K562 (cell line): ENCODE measurements at places on chromosomes 2 and 18.
A peak's percentile ranks its signal among the peaks of the same experiment; 100 is the strongest.

DNA sequence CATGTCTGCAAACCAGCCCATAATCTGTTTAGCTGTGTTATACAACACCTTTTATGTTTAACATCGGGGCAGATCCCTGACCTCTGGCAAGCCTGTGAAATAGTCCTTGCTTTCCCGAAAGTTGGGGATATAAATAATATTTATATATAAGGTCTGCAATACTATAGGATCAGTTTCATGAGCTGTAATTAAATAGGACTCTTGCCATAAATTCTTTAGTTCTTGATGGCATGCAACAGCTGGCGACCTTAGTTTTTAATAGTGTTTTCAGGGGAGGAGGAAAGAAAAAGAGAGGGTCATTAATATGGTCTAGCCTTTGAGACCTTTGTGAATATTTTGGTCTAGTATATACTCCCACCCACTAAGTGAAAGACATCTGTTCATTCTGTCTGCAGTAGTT lies 166.5 kb downstream of the MTX2 start:
- no peak for DNase-seq

GRCh38 chr2:237693291-237693994 lies 66.1 kb downstream of the LRRFIP1 start:
- no peak for DNase-seq

- DNase-seq: no peak
Observed at GRCh38 chr18:67672155-67672554, 155.6 kb upstream of the DSEL start.

DNA sequence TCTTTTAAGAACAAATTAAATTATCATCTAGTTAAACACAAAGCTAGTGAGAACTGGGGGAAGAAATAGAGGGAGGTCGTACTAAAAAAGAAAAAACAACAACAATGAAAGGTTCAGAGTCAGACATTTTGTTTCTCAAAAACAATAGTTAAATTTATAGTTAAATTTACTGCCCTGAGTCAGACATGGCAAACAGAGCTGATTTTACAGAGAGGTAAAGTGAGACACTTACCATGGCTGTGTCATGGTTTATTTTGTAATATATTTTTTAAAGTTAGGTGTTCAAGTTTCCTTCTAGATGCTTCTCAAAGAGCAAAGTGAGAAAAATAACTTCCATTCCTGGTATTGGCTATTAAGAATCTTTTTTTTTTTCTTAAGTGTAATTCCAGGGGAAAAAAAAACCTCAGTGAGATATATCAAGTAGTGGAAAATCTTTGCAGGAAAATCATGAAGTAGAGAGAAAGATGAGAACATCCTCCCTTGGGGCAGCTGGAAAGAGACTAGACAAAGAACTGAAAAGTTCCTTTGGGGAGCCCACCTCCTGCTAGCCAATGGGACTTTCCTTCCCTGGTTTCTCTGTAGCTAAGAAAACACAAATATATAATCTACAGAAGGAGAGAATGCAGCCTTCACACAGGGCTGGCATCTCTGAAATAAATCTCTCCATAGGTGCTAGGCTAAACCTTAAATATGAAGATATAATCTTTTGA lies 12.3 kb downstream of the KLF7 start:
- DNase-seq: no peak

GRCh38 chr2:104944495-104944894 lies 90.6 kb downstream of the POU3F3 start:
- peak; percentile 20 for DNase-seq

- no peak for DNase-seq
Observed at GRCh38 chr2:172953970-172954852, 121.4 kb upstream of the MAP3K20 start.

- no peak for DNase-seq
Observed at GRCh38 chr18:74191577-74191976, 43.3 kb downstream of the TIMM21 start.

DNA sequence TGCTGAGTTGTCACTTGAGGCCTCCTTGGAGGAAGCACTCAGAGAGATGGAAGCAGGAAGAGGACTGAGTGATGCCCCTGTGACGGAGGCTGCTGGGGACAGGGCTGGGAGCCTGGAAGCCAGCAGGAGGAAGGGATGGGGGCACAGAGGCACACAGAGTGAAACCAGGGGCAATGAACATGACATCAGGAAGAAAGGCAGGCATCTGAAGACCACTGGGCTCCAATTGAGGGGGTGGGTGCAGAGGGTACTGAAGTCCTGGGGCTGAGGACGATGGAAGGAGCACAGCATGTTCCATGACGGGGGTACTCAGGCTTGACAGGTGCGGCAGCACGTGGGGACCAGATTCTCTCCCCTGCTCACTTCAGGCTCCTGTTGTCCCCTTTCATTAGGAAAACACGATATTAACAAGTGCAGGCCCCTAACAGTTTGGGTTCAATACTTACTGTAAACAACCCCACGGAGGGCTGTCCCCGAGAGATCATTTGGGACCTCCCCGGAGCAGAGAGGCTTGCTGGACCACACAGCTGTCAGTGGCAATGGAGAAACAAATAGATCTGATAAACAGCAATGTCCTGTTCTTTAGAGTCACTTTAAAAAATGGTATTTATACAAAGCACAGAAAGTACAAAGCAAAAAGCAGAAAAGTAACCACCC lies 8.7 kb downstream of the INPP5D start:
- no peak for DNase-seq

GRCh38 chr18:61459896-61460648 lies 126.8 kb downstream of the CDH20 start:
- DNase-seq: no peak

DNA sequence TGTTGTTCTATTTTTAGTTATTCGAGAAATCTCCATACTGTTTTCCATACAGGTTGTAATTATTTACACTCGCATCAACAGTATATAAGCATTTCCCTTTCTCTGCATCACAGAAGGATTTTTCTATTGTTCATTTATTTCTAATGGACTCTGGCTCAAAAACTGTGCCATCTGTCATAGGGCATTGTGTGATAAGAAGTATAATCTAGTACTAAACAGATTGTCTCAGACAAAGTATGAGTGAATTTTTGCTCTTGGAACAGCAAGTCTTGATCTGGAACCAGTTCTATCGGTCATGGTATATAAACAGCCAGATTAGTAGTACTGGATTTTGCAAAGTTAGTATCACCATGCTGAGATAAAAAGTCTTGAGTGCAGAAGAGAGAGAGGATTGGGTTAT lies 145.8 kb downstream of the KIAA1328 start:
- no peak for DNase-seq

- no peak for DNase-seq
Observed at GRCh38 chr2:181348107-181348837, 108.9 kb upstream of the ITGA4 start.

DNA sequence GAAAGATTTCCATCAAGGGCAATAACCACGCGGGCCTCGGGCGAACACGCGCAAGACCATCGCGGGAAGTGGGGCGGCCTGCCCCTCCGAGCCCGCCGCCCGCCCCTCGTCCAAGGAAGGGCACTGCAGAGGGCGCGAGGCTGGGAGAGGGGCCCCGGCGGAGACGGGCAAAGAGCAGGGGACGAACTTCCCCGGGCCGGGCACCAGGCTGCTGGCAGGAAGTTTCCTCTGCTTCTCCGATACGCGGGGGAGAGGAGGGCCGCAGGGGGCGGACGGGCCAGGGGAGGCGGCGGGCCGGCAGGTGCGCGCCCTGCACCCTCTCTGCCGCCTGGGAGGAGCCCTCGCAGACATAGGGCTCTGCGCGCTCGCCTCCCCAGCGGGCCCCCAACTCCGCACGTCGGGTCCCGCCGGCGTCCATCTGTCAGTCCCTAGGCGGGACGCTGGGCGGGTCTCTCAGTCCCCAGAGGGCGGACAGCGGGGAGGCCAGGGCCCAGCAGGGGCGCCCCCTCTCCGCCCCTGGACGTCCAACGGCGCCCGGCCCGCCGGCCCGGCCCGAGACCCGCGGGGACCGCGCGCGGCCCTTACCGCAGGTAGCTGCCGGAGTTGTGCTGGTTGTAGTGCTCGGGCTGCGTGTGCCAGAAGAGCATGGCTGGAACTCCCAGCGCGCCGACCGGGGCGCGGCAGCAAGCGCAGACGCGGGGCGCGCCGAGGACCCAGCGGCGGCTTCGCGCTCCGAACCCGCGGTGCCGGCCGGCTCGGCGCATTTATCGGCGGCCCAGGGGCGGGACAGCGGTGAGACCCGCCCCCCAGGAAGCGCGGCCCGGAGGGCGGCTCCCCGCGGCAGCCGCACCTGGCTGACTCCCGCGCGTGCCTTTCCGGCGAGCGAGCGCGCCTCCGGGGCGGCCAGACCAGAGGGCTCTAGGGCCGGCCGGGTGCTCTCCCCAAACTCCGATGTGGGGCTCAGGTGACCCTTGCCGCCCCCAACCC lies at the start of gene TFCP2L1:
TSS of gene TFCP2L1 (minus strand) at position 740 of the 987 bp plus-strand sequence. CDS start at position 647, 93 bp downstream.
- peak; percentile 40 for DNase-seq

GRCh38 chr2:168521053-168521741 lies 65.1 kb downstream of the CERS6 start:
- DNase-seq: no peak

- DNase-seq: no peak
Observed at GRCh38 chr18:63409301-63409700, 13.0 kb downstream of the VPS4B start.

DNA sequence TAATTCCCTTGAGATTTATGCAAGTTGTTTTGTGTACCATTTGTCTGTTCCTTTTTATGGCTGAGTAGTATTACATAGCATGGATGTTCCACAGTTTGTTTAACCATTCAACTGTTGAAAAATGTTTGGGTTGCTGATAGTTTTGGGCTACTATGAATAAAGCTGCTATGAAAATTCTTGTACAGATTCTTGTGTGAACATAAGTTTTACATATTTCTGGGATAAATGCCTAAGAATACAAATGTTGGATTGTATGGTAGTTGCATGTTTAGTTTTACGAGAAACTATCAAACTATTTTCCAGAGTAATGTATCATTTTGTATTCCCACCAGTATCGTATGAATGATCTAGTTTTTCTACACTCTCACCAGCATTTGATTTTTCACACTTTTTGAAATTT lies 407.3 kb downstream of the PLCL1 start:
- DNase-seq: no peak

- DNase-seq: no peak
Observed at GRCh38 chr2:181378491-181378890, 78.7 kb upstream of the ITGA4 start.

DNA sequence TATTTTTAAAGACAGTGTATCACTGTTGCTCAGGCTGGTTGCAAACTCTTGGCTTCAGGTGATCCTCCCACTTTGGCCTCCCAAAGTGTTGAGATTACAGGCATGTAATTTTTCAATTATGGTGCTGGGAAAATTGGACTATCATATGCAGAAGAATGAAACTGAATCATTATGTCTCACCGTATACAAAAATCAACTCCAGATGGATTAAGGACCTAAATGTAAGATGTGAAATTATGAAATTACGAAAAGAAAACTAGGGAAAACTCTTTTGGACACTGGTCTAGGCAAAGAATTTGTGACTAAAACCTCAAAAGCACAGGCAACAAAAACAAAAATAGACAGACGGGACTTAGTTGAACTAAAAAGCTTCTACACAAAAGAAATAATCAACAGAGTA lies 31.2 kb downstream of the MAP3K2 start:
- DNase-seq: no peak

DNA sequence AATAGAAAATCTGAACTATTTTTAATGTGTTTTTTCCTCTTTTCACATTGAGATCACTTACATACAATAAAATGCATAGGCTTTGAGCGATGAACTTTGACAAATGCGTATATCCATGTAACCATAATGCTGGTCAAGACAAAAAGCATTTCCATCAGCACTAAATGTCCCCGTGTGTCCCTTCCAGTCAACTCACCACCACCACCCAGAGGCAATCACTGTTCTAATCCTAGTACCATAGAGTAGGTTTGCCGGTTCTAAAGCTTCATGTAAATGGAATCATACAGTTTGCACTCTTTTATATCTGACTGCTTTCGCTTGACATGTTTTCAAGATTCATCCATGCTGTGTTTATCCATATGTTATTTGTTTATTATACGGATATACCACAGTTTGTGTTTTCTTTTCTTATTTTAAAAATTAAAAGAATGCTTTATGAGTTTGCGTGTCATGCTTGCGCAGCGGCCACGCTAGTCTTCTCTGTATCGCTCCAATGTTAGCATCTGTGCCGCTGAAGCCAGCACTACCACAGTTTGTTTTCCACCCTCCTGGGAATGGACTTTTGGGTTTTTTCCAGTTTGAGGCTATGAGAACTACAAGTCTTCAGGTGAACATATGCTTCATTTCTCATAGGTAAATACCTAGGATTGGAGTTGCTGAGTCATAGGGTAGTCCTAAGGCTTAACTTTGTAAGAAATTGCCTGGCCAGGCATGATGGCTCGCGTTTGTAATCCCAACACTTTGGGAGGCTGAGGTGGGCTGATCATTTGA lies 197.5 kb upstream of the CHAC2 start:
- DNase-seq: no peak

- no peak for DNase-seq
Observed at GRCh38 chr2:140502951-140503630, 1627.7 kb downstream of the LRP1B start.

GRCh38 chr2:1482981-1483380 lies 69.7 kb downstream of the TPO start:
- DNase-seq: no peak

DNA sequence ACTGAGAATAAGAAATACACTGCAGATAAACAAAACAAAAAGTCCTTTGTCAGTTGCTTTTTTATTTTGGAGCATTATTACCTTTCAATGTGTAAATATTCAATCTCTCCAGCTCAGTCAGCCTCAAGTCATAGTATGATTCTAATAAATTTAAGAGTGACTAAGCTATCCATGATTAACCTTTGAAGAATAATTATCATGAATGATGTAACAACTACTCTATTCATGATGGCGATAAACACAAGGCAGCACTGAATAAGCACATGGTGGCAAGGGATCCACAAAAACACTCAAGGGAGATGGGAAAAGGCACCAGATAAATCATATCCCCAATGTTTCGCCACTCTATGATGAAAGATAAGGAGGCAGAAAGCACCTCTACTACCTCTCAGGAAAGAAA lies 67.0 kb downstream of the MAP4K3 start:
- no peak for DNase-seq

DNA sequence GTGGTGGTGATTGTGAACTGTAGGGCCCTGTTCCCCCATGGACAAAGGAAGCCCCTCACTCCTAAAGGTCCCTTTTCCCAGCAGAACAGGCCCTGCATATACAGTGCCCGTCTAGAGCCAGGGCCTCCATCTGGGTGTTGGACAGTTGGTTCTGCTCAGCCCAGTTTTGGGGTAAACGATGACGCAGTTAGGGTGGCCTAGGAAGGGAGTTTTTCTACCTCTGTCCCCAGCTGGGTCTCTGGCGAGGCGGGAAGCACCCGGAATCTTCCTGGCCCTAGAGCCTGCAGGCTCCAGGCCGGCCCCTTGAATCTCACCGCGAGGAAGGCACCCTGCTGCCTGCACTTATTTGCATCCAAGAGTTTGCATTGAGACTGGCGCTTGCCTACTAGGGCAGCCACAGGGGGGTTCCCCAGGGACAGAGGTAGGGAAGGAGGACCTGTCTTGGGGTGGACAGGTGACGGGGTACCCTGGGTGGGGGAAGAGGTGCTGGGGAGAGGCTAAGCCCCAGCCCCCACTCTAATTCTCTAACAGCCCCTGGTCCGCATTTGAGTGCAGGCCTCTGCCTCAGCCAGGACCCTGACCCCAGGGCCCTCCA lies 529 bp upstream of the MTA3 start:
- no peak for DNase-seq
